HFFc6 (cell line): ENCODE measurements at places on chromosomes 7 and 10.

DNA sequence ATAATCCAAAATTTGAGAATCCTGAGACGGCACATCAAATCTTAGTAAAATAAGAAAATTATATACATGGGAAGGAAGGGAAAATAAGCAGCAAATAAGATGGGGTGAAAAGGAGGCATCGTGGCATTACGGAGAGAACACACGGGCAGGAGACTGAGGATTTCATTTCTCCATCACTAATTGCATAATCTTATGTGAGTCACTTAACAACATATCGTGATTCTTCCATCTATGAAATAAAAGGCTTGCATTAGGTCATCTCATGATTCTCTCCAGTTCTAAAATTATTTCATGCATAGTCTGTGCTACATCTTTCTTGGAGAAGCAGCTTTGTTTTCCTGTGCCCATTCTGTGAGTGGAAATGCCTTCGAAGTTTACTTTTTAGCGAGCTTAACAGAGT lies 288.7 kb downstream of the LRMDA start:
- DNase-seq = no peak

GRCh38 chr7:1855725-1856160 lies 185.7 kb downstream of the ELFN1 start:
- DNase-seq = no peak

DNA sequence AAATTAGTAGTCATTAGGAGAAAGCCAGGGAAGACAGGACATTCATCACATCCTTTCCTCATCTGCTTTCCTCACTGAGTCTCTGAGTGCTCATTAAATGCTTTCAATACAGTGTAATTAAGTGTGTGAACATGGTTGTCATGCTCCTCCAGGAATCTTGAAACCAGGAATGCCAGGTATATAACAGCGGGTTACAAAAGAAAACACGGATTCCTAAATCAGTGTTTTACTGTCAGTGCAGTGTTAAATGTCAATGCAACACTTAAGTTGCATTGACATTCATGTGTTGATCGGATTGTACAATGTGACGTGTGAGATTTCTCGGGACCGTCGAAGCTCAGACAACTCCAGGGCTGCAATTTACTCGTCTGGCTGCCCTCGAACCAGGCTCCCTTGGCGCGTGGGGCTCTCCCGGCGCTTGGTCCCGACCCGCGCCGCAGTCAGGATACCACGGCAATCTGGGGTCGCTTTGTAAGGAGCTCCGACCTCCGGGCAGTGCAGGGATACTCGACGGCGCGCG lies 455 bp upstream of the SPAG6 start:
- DNase-seq = no peak

- DNase-seq = no peak
Measured at GRCh38 chr7:150964593-150965111, 13.5 kb downstream of the KCNH2 start.

GRCh38 chr10:84727398-84727797 lies 399.0 kb downstream of the CCSER2 start:
- DNase-seq = no peak

DNA sequence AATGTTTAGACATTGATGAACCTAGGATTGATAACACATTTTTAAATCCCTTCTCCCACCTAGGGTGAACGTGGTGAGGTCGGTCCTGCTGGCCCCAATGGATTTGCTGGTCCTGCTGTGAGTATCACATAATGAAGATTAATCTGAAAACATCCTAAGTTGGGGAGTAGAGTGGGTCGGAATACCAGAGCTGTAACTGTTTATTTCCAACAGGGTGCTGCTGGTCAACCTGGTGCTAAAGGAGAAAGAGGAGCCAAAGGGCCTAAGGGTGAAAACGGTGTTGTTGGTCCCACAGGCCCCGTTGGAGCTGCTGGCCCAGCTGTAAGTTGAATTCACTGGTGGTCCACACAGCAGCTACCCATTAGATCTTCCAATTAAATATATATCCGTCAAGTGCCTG lies 25.6 kb downstream of the COL1A2 start:
- DNase-seq = no peak

DNA sequence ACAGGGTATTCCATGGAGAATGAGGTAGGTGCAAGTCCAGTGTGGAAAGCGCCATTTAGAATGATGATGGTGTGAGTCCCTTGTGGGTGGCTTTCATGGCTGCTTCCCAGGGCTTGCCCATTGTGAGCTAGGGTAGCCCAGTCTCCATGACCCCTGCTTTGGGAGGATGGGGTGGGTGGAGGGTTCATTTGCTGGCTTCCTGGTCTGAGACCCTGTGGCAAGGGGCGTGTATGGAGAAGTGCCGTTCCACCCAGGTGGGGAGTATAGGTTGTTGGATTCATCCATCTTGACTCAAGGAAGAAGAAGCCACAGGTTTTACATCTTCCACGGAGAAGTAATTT lies 27.7 kb downstream of the CCM2 start:
- DNase-seq = no peak

GRCh38 chr10:132194726-132195125 lies 8.0 kb downstream of the DPYSL4 start:
- no peak for DNase-seq

- DNase-seq = no peak
Measured at GRCh38 chr7:147078312-147078711, 961.7 kb downstream of the CNTNAP2 start.

DNA sequence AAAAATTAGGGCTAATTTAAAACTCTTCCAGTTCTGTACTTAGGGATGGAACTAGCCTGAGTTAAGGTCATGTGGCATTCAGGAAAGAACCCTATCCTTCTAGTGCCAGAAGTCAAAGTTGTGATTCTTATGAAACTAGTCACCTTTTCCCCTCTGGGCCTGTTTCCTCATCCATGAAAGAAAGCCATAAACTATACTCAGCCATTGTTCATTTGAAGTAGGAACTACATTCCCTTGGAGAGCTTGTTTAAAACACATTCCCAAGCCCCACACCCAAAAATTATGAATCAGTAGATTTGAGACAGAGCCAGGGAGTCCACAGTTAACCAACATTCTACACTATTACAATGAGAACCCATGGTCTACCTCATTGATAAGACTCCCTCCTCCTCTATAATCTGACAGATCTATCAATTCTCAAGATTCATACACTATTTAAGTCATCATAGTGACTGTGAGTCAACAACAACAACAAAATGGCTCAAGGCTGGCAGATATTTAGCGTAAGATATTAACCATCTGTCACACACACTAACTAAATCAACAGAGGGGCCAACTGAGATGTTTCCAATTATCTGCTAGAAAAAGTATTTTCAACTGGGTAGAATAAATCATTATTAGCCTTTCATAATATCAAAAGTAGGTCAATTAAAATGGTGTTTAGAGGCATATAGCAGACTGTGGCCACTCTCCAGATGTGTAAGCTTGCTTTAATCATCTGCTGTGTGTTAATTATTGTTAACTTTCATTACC lies 102.3 kb downstream of the SLC25A13 start:
- peak; percentile 53 for DNase-seq

DNA sequence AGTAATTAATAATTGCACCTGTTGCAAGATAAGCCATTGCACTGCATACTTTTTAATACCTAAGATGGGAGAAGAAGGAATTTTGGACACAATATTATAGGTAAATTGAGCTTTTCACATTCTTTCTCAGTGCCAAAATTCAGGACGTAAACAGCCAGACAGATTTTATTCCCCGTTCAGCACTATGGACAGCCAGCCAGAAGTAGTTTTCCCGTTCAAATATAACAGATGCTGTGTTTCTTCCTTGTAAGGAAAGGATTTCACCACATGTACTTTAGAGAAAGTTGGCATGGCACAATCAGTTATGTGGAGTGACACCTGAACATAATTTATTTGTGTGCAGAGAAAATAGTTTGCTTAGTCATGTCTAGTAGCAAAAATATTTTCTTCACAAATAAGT lies 34.8 kb downstream of the SEMA3E start:
- no peak for DNase-seq

GRCh38 chr10:102735065-102735562 lies 8.6 kb upstream of the WBP1L start:
- DNase-seq = no peak

GRCh38 chr7:83204715-83205114 lies 42.0 kb upstream of the PCLO start:
- DNase-seq = no peak

GRCh38 chr10:132257271-132257670 lies 50.5 kb downstream of the STK32C start:
- DNase-seq = peak; percentile 43

DNA sequence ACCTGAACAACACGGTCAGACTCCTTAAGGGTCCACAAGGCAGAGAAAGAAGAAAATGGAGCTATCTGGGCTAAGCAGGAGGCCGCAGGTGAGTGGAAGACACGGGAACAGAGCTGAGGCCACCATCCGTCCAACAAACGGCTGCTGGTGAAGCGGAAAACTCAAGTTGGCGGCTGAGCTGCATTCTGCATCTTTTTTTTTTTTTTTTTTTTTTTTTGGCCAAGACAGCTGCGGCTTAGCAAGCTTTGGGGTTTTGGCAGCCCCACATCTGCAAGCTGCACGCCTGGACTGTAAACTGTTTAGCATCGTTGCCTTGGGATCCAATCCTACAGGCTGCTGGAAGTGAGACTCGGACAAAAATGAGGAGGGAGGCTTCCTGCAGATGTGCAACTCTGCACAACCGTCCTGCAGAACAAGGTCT lies 37.4 kb downstream of the RGS10 start:
- DNase-seq = no peak
